ENCODE measurements at places on chromosomes 1 and 21.

GRCh38 chr1:116553386-116554115 lies 17.3 kb downstream of the CD58 start:
- no peak for DNase-seq

GRCh38 chr1:223512057-223512456 lies 118.8 kb downstream of the CCDC185 start:
- no peak for DNase-seq

DNA sequence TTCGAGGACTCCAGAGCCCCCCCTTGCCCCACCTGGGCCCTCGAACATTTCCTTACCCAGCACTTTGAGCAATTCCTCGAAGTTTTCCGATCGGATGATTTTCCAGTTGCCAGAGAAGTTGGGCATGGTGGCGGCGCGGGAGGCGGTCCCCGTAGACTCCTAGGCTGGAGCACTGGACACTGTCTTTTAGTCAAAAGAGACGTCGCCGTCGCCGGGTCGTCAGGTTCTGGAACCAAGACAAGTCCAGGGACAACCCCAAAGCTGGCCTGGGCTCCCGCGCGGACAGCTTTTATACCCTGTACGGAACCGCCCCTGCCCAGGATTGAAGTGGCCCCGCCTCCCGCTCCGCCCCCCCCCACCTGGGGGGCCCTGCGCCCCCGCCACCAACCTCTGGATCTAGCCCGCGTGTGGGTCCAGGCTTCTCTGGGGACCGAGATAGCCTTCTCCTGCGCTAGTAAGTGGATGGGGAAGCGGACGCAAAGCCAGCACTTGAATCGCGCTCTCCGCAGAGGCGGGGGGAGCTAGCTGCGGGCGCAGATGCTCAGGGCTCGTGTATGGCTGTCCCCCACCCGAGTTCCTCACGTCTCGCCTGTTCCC lies at the start of gene CRABP2:
TSS of gene CRABP2 (minus strand) at position 263 of the 597 bp plus-strand sequence. CDS start at position 126, 137 bp downstream.
- no peak for DNase-seq

DNA sequence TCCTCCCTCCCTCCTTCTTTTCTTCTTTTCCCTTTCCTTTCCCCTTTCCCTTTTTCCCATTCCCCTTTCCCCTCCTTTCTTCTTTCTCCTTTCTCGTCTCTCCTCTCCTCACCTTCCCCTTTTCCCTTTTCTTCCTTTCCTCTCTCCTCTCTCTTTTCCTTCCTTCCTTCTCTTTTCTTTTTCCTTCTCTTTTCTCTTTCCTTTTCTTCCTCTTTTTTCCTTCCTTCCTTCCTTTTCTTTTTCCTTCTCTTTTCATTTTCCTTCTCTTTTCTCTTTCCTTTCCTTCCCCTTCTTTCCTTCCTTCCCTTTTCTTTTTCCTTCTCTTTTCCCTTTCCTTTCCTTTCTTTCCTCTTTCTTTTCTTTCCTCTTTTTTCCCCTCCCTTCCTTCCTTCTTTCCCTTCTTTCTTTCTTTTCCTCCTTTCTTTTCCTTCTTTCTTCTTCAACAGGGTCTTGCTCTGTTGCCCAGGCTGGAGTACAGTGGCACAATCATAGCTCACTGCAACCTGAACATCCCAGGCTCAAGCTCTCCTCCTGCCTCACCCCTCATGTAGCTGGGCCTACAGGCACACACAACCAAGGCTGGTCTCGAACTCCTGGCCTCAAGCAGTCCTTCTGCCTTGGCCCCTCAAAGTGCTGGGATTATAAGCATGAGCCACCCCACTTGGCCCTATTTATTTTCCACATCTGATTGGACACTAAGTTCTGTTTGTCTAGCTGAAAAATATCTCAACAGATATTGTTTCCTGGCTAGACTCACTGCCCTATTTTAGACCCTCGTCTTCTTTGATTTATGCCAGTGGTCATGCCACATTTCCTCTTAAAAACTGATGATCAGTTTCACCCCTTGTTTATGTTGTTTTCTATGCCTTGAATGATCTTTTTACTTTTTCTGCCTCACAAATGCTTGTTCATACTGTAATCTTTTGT lies 57.1 kb upstream of the MACF1 start:
- no peak for DNase-seq
